Activated CD4-positive, CD25-positive, alpha-beta regulatory T cell (primary cell): ENCODE measurements at places on chromosomes 3 and 15.

DNA sequence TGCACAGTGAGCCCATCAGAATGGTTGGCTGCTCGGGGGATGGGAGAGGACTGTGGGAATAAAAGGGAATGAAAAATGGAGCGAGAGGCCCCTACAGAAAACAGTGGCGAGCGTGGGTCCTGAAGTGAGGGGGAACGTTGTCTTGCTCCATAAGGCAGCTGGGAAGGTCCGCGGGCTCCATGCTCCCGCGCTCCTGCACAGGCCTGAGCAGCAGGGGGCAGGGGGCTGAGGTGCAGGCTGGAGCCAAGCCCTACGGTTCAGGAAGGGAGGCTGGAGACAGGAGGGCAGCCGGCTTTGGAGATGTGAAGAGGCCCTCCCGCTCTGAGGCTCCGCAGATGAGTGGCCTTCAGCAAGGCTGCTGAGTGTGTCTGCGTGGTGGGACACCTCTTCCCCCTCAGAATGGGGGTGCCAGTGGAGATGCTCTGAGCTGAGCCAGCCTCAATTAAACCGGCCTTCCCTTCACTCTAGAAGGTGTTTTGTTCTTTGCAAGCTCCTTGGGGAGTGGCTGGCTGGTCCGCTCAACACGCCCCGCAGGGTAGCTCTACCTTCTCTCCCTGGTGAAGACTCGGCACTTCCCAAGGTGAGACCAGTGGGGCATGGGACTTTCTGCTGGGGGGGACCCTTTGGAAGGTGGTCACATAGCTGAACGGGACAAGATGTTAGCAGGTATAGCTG, 208.0 kb downstream of the XXYLT1 start:
- no peak for DNase-seq

DNA sequence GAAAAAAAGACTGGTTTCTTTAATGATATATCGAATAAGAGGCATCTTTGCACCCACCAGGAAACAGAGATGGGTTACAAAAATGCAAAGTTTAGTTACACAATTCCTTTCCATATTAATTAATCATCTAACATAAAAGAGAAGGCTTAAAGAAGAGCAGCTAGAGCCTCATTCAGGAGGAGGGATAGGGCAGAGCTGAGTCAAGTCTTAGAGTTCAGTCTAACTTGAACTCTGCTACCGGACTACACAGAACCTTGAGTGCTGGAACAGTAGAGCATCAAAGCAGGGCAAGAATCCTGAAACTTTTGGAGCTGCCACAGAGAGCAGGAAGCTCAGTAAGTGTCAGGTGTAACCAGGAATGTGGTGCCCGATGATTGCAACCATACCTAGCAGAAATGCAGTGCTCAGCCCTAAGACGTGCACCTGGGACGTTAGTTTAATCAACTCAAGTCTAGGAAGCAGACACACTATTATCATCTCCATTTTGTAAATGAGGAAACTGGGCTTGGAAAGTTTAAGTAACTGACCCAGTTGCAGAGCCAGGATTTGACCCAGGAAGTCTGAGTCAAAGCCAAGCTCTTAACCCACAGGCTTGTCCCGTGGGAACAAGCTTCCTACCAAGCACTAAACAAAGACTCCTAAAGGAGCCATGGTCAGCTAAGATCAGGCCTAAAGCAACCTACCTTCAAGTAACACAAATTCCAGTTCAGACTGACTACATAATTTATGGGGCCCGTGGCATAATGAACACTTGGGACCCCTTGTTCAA, 187.4 kb downstream of the FOXP1 start:
- DNase-seq: no peak

GRCh38 chr3:69888040-69888942, 111.2 kb upstream of the SAMMSON start:
- DNase-seq: no peak

GRCh38 chr15:63041974-63042876, at the start of gene TPM1:
Gene TPM1 (plus strand): TSS chr15:63042747. CDS start chr15:63042830, 83 bp downstream.
- no peak for DNase-seq

- DNase-seq: no peak
Measured at GRCh38 chr15:30984542-30984941, 6.9 kb downstream of the MTMR10 start.

- DNase-seq: no peak
Measured at GRCh38 chr15:87781959-87782625, 474.4 kb downstream of the NTRK3 start.

- DNase-seq: no peak
Measured at GRCh38 chr3:54344601-54345231, 222.4 kb downstream of the CACNA2D3 start.

DNA sequence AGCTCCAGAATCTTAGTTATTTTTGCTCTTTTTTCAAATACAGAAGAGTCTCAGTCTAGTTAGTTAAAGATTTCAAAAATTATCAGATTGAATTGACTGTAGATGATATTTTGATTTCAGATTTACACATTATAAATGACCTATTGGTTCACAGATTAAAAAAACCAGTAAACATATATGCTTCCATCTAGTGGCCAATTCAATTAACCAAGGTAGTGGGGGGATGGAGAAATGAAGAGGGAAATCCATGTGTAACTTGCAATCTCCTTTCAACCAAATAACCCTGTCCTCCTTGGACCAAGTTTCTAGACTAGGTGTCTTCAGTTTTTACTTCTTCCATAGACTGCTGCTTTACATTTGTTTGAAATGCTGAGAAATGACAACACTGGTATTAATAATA, 789.8 kb downstream of the ROBO1 start:
- DNase-seq: no peak

DNA sequence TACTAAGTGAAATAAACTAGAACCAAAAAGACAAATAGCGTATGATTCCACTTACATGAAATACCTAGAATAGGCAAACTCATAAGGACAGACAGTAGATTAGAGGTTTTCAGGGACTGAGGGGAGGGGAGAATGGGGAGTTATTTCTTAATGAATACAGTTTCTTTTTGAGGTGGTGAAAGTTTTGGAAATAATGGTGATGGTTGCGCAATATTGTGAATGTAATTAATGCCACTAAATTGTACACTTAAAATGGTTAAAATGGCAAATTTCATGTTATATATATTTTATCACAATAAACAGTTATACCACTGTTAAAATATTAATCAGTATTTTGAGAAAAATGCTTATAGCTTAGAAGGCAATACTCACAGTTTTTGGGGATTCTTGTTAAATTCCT, 11.0 kb downstream of the UBE2E1 start:
- no peak for DNase-seq

DNA sequence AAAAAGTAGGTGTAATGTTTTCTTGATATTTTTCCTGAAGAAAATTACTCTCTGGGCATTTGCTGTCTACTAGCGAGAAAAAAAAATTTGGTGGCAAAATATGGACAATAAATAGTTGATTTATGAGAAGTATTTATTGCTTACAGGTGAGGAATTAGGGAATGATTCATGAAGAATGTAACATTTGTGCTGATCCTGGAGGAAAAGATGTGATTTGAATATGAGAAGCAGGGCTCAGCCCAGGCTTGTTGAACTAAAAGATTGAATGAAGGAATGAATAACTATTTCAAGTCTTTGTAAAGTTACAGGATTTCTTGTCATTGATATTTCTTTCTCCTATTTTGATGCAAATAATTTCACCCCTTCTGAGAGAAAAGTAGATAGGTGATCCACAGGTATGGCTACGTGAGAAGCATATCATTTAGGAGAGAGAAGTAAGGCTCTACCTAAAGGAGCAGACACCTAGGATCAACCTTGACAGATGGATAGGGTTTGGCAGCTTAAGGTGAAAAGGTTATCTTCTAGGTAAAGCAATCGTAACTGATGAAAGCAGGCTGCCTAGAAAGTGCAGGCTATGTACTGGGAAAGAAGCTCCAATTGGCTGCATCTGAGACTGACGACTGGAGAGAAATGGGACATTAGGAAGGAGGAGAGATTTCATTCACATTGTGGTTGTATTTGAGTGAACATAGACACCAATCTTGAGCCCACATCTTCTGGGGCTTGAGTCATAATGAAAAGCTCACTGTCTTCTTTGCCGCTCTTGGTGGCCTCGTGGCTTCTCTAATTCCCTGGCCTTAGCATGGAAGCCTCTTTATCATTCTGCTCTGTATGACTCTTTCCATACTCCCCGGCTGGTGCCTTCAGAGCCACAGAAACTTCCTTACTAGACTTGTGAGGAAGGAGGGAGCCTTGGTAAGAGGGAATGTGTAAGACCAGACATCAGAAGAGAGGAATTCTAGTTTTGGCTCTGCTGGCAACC, 106.5 kb downstream of the P3H2 start:
- no peak for DNase-seq

DNA sequence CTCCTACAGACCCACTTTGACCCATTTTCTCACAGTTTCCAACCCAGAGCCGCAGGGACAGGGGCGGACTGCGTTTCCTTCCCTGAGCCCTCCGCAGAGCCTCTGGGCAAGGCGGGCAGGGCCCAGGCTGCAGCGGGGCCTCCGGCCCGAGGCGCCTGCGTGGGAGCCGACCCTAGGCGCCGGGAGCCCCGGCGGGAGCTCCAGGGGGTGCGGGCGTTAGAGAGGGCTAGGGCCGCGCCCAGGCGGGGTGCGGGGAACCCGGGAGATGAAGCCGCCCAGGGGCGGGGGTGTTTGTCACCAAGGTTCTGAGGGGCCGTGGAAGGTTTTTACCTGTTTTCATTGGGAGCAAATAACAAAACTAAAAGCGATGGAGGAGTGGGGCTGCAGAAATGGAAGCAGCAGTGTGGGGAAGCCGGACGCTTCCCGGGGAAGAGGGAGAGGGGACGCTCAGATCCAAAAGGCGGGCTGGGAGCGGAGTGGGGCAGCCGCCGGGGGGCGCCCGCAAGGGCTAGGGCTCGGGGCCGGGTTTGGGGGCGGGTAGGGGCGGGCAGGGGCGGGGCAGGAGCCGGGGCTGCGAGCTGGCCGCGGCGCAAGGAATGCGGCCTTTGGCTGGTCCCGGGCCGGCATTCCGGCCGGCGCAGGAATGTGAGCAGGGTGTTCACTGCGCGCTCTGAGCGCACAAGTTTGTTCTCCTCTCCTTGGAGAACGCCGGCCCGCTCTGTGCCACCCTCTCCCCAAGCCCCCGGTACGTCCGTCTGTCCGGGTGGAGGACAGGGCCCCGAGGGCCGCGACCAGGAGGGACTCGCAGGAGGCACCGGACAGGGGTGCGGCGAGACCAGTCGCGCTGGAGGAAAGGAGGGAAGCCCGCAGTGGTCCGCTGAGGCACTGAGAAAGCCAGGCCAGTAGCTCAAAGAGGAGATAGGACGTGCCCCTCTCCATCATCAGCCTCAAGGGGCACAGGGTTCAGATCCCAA, 61.1 kb downstream of the AMOTL2 start:
- DNase-seq: no peak

- DNase-seq: no peak
Measured at GRCh38 chr15:93308026-93308690, 219.1 kb upstream of the RGMA start.

DNA sequence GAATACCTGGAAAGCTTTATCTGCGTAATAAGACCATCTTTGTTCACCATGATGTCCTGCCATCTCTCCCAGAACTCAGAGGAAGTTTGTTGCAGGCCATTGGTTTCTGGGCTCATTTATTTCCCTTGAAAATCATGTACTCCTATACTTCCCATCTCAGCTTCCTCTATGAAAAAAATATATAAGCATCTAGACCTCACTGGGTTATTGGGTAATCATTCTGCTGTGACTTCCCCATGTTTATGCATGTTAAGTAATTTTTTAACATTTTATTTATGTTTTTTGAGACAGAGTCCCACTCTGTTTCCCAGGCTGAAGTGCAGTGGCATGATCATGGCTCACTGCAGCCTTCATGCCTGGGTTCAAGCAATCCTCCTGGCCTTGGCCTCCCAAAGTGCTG, 184.5 kb downstream of the ZPLD1 start:
- DNase-seq: no peak

GRCh38 chr15:32840507-32841245, 122.9 kb downstream of the GREM1 start:
- no peak for DNase-seq

DNA sequence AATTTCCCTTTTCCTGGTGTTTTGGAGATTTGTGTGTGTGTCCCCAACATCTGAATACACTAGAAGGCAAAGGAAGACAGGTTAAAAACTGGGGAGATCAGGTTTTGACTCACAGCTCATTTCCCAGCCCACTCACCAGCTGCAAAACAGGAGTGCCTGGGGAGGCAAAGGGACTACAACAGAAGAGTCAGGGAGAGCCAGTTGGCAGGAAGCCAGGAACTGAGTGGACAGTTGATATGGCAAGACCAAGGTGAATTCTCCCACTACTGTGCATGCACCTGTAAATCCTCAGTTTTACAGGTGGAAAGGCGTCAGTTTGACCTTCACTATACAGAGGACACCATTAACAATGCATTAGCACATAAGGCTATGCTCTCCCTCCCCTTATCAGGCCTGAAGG, 901.5 kb upstream of the SEMA6D start:
- no peak for DNase-seq

DNA sequence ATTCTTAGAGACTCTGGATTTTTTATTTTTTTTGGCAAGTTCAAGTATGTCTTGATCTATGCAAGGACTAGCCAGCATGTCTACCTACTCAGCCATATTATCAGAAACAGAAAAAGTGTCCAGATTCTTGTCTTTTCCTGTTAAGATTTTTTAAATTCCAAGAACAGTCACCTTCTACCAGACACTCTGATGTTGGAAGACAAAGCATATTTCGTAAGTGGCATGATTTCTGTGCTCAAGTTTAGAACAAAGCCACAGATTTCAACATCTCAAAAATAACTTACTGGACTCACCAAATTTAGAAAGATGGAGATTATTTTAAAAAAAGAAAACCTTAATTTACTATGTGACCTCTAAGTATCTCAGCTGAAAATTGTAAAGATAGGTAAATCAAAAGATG, 61.9 kb downstream of the GOLGA6L7 start:
- no peak for DNase-seq

DNA sequence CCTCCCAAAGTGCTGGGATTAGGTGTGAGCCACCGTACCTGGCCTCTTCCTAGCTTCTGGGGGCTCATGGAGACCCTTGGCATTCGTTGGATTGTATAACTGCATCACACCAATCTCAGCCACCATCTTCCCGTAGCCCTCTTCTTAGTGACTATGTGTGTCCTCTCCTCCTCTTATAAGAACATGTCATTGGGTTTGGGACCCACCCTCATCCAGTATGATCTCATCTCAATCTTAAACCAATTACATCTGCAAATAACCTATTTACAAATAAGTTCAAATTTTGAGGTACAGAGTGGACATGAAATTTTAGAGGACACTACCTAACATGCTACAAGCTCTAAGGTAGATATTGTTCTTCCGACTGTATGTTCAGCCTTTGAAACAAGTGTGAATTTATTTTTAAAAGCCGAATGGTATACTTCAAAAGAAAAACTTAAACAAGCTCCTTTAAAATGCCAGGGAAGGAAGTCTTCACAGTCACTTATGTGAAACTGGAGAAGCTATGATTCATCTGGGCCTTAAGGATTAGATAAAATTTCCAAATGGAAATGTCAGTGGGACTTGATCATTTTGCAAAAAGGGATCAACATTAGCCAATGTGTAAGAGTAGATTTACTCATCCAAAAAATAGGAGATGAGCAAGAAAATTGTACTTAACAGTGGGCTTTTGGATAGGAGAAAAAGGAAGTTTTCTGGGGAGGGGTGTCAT, 225.7 kb downstream of the MEX3B start:
- DNase-seq: no peak

DNA sequence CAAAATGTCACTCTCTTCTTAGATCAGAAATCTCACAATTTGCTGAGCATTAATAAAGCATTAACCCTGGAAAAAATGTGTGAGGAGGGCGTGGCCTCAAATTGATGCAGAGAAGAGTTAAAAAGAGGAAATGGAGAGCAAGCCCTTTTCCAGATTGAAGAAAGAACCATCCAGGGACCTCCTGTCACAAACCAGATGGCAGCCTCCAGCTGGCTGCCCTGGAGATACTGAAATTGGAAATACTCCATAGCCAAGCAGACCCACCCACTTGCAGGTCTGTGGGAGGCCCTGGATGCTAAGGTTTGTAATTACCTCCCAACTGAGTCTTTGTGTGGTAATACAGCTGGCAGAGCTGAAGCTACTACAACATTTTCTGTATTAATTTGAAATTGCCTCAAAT, 214.9 kb downstream of the IL20RB start:
- DNase-seq: no peak
